ENCODE measurements at places on chromosomes 12 and 14.

GRCh38 chr14:100504372-100505078, 82.7 kb downstream of the BEGAIN start:
- DNase-seq: no peak

GRCh38 chr14:22289570-22289969, 299.5 kb downstream of the DAD1 start:
- DNase-seq: no peak

DNA sequence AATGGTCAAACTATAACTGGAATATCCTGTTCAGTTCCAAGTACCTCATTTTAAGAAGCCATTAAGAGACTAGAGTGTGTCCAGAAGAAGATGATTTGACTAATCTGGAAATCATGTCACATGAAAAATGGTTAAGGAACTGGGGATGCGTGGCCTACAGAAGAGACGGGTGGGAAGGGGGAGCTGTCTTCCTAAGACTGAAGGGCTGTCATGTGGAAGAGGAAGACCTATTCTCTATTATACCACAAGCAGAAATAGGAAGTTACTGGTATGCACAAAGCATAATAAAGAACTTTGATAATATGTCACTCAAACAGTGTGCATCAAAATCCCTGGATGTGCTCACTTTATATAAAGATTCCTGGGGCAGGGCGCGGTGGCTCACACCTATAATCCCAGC, 50.3 kb downstream of the HECTD4 start:
- no peak for DNase-seq

GRCh38 chr12:121530600-121531355, 50.0 kb downstream of the KDM2B start:
- no peak for DNase-seq

DNA sequence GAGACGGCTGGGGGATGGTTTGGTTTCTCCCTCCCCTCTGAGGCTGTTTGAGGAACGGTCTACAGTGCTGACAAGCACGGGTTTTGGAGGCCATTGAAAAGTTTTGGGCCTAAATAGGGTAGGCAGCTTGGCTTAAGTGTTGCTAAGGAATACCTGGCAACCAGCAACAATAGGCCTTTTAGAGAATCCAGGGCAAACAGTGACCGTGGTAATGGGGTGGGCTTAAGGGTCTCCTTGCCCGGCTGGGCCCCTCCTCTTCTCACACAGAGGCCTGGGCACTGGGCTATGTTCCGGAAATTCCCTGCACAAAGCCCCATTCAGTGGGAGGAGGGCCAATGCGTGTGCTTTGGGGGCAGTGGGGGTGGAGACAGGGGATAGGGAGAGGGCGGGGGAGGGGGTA, 55.4 kb downstream of the ASCL1 start:
- no peak for DNase-seq

Measured in SHP77 (cell line).